ENCODE measurements at places on chromosomes 2 and 18.
A peak's percentile ranks its signal among the peaks of the same experiment; 100 is the strongest.

GRCh38 chr2:232979871-232980461 is 33.1 kb downstream of the NGEF start:
- no peak for DNase-seq

DNA sequence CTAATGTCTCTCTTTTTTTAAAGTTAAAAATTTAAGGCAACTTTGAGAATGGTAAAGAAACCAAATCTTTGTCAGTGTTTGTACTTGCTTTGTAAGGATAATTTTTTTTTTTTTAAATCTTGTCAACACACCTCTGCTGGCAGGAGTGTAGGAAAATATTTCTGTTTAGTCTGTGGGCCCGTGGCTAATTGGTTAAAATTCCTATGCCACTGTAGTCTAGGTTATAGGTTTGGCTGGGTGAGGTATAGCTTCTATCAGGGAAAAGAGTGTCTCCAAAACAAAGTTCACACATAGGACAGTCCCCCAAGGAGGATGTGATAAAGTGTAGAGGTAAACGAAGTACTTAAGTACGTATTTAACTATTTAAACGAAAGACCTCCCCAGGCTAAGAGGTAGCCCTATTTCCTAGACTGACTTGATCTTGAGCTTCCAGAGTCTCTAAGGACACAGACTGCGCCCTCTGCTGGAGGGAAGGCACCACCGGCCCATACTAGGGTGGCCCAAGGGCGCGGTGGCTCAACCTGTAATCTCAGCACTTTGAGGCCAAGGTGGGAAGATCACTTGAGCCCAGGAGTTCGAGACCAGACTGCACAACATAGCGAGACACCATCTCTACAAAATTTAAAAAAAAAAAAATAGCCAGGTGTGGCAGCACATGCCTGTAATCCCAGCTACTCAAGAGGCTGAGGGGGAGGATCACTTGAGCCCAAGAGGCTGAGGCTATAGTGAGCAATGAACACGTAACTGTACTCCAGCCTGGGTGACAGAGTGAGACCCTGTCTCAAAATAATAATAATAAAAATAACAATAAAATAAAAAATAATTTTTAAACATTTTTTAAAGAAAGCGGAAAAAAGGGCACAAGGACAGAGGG is 8.9 kb downstream of the TEX44 start:
- DNase-seq, result peak; percentile 82

GRCh38 chr2:230318190-230319121 is 8.5 kb upstream of the SP140L start:
- no peak for DNase-seq

DNA sequence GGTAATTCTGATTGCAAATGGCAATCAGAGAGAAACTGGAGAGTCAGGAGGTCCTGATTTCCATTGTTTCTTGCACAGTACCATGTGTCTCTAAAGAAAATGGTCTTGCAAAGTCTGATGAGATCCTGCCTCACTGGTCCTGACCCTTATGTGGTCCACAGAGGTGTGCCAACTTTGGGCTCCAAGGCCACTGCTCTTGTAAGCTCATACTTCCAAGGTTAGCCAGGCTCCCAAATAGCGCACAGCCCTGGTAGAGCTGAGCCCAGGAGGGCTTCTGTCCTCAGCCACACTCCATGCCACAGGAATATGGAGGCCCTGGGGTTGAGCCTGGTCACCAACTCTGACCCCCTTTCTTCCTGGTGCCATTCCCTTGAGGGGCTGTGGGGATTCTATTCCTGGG is 80.7 kb downstream of the SDC1 start:
- DNase-seq, result no peak

GRCh38 chr2:20190876-20191713 is 33.8 kb downstream of the SDC1 start:
- DNase-seq, result no peak

DNA sequence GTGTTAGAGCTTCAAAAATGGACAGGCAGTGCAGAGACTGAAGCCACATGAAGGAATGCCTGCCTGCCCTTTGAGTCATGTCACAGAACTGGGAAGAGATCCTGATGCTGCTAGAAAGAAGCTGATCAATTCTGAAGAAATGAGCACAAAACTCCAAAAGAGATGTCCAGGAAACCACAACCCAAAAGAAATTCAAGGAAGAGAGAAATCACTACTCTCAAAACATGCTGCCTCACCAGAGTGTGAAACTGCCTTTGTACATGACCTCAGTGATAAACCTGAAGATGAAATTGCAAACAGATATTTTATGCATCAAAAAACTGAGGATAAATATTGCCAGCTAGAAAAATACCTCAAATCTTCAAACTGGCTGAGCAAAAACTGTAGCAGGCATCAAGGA is 20.5 kb downstream of the USP40 start:
- no peak for DNase-seq

- no peak for DNase-seq
Observed at GRCh38 chr2:127561371-127561770, 25.9 kb downstream of the MYO7B start.

- no peak for DNase-seq
Observed at GRCh38 chr2:173401716-173402326, 47.1 kb downstream of the CDCA7 start.

- DNase-seq, result no peak
Observed at GRCh38 chr2:76211991-76212985, 501.6 kb upstream of the GCFC2 start.

DNA sequence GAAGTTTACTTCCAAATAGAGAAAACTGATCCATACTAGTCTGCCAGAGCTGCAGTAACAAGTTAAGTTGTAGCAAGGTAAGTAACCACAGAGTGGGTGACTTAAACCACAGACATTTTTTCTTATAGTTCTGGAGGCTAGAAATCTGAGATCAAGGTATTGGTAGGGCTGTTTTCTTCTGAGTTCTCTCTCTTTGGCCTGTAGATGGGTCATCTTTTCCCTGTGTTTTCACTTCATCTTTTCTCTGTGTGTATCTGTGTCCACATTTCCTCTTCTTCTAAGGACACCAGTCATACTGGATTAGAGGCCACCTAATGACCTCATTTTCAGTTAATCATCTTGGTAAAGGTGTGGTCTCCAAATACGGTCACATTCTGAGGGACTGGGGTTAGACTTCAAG is 142.9 kb upstream of the MEX3C start:
- no peak for DNase-seq

GRCh38 chr18:48407358-48407757 is 1.8 kb downstream of the ZBTB7C start:
- no peak for DNase-seq

All from T-cell (primary cell).